T-cell (primary cell): ENCODE measurements at places on chromosomes 6 and 20.

GRCh38 chr6:132929141-132929540 lies 114.8 kb downstream of the RPS12 start:
- DNase-seq, result no peak

DNA sequence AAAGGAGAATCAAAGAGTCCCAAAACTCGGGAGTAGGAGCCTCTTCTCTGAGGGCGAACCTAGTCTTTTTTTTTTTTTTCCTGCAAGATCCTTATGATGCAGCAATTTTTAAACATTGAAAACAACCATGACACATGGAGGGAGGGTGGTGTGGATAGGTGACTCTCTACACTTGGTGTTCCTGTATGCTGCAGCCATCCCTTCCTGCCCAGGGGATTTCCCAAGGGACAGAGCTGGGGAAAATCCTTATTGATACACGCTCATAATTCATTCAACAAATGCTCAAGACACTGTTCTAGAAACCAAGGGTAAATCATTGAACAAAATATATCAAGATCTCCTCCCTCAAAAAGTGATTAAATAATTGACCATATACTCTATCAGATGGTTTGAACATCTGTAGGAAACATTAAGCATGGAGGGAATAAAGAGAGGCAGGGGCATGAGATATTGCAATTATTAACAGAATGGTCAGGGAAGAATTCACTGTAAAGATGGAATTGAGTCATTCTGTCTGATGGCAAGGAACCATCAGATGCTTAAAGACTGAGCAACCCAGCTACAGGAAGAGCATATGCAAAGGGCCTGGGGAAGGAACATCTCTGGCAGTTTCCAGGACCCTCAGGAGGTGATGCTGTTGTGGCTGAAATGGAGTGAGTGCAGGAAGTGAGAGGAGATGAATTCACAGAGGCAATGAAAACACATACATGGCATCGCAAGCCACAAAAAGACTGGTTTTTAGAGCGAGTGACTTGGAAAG lies 13.4 kb upstream of the BTN3A3 start:
- no peak for DNase-seq

- no peak for DNase-seq
Measured at GRCh38 chr20:43006651-43007375, 182.9 kb downstream of the PTPRT start.

DNA sequence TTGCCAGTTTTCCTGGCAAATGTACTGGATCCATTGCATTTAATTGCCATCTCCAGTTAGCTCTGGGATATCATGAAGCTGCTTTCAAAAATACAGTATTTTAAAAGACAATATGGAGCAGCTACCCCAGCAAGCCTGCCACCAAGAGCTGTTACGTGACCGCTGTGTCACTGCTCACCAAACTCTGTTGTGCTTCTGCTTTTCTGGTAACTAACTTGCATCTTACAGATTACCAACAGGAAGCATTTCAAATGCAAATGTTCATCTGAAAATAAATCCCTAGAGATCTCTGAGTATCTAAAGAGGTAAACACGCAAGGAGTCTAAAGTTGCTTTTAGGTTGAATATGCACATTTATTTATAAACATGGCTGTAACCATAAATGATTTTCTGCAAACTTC lies 1008.3 kb downstream of the KIF16B start:
- DNase-seq, result no peak

DNA sequence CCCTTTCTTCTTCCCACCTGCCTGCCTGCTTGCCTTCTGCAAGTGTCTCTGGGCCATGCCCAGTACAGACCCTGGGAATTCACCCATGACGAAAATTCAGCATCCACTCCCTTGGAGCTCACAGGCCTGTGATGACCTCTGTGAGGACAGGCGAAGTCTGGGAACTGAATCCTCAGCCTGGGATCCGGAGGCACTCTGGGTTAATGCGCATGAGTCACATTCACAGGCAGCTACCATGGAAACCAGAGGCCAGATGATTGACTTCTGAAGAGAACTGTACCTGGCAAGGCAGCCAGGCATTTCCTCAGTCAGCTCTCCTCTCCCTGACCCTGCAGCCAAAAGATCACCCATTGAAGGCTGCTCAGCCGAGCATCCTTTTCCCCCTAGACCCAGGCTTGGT lies 41.0 kb downstream of the SLC9A8 start:
- no peak for DNase-seq

- no peak for DNase-seq
Measured at GRCh38 chr20:13102694-13103093, 93.9 kb downstream of the SPTLC3 start.

DNA sequence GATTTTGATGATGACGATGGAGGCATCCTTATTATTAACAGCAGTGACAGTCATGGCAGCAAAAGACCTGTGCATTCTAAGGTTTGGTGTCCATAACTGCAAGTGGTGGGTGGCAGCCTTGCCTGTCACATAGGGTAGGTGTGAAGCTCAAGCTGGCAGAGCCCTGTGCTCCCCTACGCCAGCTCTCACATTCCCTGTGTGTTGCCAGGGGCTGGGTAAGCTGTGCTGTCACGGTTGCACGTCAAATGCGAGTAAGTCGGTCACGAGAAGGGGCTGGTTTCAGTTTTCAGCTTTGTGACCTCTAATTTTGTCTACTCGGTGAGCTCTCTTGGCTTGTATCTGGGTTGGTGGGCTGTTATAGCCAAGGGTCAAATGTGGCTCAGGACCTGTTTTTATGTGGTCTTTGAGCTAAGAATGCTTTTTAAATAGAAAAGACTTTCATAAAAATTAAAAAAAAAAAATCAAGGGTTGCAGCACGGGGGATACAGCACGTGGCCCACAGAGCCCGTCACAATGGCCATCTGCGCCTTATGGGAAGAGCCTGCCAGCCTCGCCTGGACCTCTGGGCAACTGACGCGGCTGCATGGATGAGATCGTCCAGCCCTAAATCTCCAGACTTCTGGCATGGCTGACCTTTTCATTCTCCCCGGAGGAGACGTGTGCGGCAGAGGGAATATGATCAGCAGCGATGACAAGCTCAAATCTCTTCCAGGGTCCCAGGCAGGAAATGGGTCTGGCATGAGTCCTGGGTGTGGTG lies 148.5 kb downstream of the PHACTR3 start:
- no peak for DNase-seq

GRCh38 chr6:1603708-1604107 lies 6.0 kb upstream of the FOXC1 start:
- DNase-seq, result no peak

DNA sequence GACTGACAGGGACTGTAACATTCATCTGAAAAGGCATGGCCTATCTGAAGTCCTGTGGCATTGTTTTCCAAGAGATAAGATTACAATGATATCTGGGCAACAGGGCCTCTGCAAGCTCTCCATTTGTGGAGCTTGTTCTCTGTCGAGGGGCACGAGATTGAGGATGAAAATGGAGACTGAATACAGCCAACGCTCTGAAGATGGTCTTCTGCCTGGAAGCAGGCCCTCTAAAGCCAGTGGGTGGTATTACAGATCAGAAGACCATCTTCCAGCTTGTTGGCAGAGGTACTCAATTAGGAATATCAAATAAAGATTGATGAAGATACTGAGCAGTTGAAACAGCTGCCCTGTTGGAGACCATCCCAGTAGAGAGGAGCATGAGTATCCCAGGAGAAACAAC lies 288.2 kb downstream of the CENPW start:
- no peak for DNase-seq

DNA sequence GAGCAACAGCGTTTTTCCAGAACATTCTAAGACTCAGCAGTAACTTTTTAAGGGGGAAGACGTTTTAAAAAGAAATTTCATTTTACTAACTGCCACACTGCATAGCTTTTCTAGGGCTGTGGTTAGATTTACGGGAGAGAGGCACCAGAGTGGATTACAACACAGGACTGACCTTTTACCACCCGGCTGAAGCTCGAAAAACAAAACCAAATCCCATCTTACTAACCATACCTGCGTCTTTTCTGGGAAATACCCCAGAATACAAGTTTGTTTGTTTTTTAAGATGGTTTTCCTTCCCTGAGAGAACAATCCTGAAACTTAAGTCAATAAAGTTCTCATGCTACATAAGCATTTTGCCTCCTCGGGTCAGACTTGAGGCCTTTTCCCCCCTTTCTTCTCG lies 209.3 kb upstream of the SOX4 start:
- DNase-seq, result no peak

DNA sequence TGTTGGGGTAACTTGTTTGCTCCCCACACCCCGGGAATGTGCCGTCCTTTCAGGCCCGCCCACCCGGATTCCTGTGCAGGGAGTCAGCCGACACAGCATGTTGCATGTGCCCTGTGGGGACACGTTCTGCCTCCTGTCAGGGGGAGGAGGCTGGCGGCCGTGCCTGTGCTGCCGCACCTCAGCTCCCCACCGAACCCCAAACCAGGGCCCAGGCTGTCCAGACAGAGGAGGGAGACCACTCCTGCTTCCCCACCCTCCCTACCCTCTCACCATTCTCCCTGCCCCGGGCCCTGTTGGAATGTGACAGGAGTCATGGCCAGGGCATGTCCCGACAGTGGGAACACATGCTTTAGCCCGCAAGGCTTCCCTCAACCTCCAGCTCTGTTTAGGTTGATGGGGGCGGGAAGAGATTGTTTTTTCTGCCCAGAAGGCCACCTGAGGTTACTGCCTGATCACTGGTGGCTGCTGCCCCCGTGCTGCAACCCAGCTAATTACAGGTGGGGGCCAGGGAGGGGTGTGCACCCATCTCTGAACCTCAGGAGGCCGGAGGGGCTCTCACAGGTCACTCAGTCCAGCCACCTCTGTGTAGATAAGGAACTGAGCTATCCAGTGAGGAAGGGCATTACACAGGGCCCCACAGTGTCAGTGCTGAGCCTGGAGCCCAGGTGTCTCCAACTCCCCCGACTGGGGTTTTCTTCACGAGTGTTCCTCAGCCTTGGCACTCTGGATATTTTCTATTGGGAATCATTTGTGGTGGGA lies 13.6 kb downstream of the LRRC73 start:
- DNase-seq, result no peak

GRCh38 chr6:3426927-3427686 lies 29.7 kb downstream of the SLC22A23 start:
- no peak for DNase-seq

DNA sequence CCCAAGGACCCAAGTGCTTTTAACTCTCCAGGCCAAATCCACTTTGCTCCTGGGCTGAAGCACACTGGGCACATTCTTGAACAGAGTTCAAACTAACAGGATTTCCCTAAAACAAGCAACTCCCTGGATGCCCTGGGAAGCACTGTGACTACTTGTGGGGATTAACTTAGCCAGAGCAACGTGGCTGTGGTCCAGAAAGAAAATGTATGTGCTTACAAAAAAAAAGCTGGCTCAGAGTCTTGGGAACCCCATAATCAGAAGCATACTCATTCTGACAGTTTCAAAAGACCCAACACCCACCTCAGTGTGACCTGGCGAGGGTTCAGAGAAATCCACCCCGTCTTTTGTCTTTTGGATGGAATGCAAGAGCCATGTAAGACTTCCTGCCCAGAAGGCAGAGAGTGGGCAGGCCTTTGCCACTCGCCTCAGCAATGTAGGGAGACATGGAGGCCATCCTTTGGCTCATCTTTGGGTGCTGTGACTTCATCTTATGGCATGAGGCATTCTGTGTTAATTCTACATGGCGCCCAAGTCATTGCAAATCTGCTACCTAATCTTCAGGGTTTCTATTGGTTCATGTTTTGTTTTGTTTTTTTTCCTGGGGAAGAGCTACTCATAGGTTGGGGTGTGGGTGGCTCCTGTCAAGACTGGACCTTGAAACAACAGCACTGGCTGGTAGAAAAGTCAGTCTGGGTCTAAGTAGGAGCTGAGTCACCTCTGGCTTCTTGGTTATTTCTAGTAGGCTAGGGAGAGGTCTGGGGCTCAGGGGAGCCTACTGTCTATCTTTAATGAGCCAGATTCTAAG lies 248.6 kb upstream of the SUPT3H start:
- no peak for DNase-seq

GRCh38 chr20:48891235-48892048 lies 30.1 kb upstream of the ARFGEF2 start:
- no peak for DNase-seq

DNA sequence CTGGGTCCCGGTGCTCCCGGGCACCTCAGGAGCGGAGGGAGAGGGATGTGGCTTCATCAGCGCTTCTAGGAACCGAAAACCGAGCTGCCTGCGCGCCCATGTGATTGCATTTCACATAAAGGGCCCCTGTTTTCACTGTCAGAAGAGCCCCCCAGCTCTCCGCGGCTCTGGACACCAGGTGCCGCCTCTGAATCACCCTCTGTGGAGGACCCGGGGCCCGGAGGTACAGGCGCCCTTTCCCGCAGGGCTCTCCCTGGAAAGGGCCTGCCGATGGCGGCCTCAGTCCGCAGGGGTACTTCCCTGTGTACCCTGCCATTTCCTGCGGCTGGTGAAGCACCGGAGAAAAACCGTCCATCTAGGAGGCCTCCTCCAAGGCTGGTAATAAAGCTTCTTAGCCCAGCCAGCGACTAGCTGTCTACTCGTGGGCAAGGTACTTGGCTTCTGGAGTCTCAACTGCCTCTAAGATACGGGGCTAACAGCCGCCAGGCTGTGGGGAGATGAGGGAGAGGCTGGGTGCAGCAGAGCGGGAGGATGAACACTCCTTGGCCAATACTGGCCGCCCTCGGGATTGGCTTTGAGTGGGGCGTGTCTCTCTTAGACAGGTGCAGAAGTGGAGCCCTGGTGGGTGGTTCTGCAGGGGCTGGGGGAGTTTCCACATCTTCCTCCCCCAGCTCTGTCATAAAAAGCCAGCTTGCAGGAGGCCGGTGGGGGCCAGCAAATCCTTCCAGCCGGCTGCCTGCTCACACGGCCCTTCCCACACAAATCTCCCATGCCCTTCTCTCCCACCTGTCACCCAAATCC lies 1.6 kb downstream of the PPP1R16B start:
- peak; percentile 28 for DNase-seq

- no peak for DNase-seq
Measured at GRCh38 chr20:48912065-48912464, 9.4 kb upstream of the ARFGEF2 start.

- DNase-seq, result no peak
Measured at GRCh38 chr6:45756606-45757005, 259.1 kb downstream of the CLIC5 start.

DNA sequence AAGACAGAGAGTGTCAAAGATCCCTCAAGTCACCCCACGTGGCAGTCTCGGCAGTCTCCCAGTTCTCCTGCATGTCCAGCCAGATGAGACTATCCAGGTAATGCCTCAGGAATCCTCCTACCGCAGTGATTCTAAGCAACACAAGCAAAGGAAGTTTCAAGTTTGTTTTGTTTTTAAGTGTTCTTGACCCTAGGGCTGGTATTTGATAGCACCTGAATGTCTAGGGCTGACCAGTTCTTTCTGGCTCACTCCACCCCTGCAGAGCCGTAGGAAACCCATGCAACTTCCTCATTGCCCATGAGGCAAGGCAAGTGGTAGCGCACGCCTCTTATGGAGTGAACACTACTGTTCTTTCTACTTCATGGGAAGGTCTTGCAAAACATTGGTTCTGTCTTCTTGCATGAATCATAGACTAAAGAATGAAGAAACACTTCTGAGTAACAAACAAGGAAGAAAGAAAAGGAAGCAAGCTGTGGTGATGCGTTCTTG lies 24.8 kb upstream of the FOXQ1 start:
- DNase-seq, result no peak

DNA sequence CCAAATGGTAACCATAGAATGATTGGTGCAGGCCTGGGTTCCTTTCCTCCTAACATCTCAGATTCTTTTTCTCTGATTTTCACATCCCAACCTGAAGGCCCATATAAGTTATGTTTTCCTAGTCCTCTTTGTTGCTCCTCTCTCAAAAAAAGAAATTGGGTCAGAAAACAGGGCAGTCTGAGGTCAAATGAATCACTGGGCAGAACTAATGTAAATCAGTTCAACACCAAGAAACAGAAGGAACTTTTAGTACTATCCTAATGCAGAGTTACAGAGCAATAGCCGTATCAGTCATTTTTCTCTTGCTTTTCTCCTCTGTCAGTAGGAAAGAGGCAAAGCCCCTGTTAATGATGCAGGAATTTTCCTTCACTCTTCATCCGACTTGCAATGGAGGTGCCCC lies 11.0 kb upstream of the TPD52L1 start:
- no peak for DNase-seq
